ENCODE measurements at places on chromosomes 2 and 18.

- no peak for DNase-seq
These were observed 124.2 kb upstream of the SATB2 start for GRCh38 chr2:199581935-199582360.

GRCh38 chr2:38515155-38516074 is 87.3 kb downstream of the HNRNPLL start:
- DNase-seq, result no peak

GRCh38 chr18:814300-815084 is 2.5 kb upstream of the YES1 start:
- DNase-seq, result no peak

GRCh38 chr2:170493426-170494097 is 221.6 kb upstream of the SP5 start:
- DNase-seq, result no peak

DNA sequence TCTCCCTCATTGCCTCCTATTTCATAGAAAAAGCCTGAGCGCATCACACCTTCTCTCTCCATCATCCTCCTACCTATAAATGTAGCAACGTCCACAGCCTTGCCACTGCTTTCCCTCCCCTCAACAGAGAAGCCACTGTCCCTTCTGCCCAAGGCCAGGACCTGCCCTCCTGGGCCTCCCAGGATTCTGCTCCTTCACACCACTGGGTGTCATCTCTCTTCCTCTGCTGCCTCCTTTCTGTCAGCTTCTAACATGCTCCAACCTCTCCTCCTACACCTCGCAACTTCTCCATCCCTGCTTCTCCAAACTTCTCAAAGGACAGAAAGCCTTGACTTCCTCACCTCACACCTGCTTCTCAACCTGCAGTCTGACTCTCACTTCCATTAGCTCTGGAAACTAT is 21.2 kb upstream of the ME2 start:
- no peak for DNase-seq

- no peak for DNase-seq
These were observed 159.1 kb downstream of the GALNT1 start for GRCh38 chr18:35740656-35741055.

DNA sequence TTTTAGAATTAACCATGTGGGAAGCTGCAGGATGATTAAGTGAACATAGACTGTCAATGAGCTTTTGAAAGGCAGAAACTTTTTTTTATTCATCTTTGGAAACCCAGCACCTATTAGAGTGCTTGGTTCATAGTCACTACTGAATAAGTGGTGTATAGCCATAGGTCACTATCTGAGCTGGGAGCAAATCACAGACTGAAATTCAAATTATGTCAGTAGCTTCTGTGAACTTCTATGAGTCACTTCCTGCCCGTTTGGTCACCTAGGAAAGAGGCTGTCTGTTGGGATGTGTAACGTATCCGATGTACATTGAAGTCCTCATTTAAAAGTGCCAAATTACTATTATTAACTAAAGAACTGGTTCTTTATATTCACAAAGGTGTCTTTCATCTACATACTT is 20.5 kb upstream of the SLC40A1 start:
- DNase-seq, result no peak

- no peak for DNase-seq
These were observed 215.5 kb downstream of the GBX2 start for GRCh38 chr2:235952714-235953113.

GRCh38 chr18:49127471-49128190 is 176.9 kb upstream of the SMAD7 start:
- DNase-seq, result no peak

DNA sequence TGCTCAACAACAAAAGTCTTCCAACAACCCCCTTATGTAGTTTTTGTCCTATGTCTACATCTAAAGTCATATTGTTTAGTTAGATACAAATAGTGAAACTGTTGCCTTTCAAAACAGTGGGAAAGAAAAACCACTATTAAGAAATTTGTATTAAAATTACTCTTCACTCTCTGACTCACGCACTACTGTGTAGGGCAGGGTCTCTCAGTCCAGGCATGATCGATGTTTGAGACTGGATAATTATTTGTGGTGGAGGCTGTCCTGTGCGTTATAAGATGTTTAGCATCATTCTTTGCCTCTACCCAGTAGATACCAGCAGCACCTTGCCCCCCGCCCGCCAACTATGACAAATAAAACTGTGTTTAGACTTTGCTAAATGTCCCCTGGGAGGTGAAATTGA is 369.4 kb upstream of the ZEB2 start:
- no peak for DNase-seq

DNA sequence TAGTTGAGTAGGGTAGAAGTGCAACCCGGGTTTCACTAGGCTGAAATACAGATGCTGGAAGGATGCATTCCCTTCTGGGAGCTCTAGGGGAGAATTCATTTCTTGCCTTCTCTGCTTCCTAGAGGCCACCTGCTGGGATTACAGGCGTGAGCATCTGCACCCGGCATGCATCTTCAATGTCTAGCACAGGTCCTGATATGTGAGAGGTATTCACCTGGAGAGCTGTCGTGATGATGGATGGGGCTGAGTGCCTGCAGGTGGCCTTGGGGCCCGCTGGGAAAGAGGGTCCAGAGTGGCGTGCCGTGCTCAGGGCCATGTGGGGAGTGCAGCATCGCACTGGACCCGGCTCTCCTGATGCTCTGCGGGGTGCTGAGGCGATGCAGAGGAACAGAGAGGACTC is 6.6 kb upstream of the NTSR2 start:
- DNase-seq, result no peak

DNA sequence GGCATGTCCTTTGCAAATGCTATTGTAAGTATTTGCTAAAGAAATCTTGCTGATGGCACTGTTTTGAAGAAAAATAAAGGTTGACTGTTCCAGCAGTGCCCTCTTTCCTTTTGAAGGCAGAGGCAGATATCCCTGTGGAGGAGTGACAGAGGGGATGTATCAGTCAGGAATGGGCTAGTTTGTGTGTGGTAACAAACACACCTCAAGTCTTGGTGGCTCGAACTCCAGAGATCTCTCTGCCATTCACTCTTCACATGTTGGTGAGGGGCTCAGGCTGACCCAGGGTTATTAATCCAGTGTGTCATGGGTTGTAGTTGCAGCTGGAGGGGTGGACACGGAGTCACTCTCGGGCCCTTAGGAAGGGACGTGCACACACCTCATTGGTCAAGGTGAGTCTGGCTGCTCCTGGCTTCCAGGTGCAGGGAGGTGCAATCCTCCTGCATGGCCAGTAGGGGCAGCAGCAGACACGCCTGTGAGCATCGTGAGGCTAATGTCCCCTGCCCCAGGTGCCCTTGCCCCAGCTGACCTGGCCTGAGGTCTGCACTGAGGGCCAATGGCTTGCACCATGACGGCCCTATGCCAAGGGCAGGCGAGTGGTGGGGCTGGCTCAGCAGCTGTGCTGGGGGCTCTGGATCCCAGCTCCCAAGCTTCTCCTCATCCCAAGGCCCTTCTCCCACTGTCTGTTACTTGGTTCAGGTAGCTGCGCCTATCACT is 146.5 kb downstream of the ASB1 start:
- DNase-seq, result no peak

DNA sequence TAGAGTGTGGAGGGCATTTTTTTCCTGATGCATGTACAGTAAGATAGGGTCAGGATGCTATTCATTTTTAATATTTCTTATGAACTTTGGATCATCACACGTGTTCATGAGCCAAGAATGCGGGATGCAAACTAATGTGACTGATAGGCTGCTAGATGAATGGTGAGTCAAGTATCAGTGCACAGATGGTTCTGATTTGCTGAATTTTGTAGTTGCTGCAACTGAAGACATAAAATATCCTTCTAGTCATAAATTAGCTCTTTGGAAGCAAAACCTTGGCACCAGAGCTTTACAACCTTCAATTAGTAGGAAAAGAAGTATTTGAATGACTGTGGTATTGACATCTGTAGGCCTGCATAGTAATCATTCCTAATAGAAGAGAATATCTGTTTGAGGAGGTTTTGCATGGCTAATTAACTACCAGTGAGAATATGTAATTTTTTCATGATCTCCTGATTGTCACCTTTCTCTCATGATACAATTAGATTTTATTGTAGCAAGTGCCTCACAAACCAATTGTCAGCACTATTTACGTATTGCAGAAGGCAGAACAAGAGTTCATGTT is 94.0 kb downstream of the VRK2 start:
- no peak for DNase-seq

DNA sequence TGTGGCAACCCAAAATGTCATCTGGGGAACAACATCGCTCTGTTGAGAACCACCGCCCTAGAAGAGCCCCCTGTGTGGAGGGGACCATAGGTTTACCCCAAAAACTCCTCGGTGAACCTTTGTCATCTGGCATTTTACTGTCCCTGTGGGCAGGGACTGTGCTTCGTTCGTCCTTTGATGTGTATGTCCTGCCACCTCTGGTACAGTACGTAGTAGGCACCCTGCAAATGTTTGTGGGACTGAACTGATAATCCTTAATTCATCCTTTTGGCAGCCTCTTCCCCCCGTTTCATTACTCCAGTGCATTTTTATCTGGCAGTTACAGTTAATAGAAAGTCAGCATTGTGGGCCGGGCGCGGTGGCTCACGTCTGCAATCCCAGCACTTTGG is 728 bp downstream of the NAPG start:
- no peak for DNase-seq

DNA sequence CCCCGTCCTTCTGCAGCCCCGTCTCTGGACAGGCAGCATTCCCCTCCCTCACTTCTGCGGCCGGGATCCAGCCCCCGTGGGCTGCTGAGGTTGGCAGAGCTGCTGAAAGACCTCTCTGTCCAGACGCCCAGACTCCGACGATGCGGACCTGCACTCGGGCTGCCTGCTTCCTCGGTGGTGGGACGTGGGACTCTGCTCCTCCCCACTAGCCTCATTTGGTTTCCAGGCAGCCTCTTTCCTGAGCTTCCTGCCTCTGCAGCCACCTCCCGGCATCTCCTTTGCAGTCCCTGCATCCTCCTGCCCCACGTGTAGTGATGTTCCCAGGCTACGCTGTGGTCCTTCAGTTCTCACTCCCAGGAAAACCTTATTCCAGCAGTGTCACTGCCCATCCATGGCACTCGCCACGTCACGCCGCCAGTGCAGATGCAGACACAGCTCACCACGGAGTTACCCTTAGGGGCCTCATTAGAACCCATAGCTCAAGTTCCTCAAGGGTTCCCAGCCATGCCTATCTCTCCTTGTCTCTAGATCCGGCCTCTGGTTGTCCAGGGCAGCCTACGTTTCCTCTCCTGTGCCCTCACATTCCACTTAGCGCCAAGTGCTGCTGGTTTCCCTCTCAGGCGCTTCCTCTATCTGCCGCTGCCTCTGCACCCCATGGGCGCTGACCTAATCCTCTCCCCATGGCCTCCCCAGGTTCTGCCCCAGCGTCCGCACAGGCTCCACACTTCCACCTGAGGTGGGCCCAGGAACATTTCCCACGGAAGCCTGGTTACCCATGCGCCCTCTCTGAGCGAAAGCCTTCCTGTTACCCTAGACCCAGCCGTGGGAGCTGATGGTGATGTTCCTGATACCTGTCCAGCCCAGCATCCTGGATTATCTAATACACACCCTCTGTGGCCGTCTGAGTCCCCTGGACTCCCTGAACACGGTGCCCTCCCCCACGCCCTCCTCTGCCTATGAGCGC is 318.3 kb upstream of the MYT1L start:
- DNase-seq, result no peak

- DNase-seq, result no peak
These were observed 396.0 kb downstream of the SOCS6 start for GRCh38 chr18:70684821-70685220.

- no peak for DNase-seq
These were observed 129.7 kb upstream of the TTC39C start for GRCh38 chr18:23884681-23885375.

GRCh38 chr2:33437297-33437696 is 39.2 kb upstream of the RASGRP3 start:
- no peak for DNase-seq

GRCh38 chr2:187547353-187547979 is 6.8 kb downstream of the TFPI start:
- no peak for DNase-seq

GRCh38 chr2:42796427-42797248 is 4.3 kb upstream of the HAAO start:
- no peak for DNase-seq

DNA sequence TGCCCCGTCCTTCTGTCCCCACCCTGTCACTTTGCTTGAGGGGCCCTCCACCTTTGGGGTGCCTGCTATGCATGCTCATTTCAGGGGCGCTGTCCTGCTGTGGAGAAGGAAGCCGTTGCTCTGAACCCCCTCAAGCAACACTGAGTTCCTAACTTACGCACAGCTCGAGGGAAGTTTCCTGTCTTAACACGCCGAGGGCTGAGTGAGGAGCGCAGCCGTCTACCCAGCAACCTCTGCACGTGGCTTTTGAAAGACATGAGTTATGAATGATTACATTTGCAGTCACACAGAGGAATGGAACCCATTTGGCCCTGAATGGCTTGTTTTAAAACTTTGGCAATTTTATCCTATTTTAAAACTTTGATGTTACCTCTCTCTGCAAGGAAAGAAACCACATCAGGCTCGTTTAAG is 14.0 kb downstream of the RAMP1 start:
- no peak for DNase-seq

DNA sequence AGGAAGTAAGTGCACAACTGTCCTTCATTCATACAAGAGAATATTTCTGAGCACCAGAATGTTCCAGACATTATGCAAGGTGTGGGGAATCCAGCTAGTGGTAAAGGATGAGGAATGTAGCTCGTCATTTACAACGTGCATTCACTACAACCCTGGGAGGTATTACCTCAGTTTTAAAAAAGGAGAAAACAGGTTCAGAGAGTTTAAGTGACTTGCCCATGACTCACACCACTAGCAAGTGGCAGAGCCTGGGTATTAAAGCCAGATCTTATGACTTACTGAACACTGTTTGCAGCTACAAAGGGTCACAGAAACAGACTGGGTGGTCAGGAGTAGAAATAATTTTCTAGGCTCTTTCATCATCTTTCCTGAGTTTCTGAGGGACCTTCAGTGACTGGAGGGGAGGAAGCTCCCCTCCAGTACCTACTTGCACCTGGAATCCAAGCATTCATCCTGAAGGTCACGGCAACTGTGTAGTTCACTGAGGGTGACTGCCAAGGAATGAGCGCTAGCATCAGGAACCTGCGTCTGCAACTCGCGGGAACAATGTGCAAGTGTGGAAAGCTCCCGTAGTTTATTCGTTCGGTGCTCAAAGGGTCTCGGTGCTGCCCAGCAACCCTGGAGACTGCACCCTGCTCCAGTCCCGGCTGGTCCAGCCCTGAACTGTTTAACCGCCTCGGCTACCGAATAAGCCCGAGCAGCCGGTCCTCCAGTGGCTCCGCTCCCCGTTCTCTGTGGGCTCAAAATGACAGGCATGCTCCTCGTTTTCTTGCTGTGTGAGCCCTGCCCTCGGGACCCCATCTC is 647 bp downstream of the CCDC121 start:
- DNase-seq, result no peak
